ENCODE measurements at places on chromosomes 1 and 21. TPM values are rescaled to one million over a fixed set of nuclear protein-coding genes. Genes with fewer than 3 reads are reported as not detected.
A peak's percentile ranks its signal among the peaks of the same experiment; 100 is the strongest.

NTRK1 gene
- 0.12 TPM for total RNA-seq

MPL gene
- total RNA-seq, result not detected

DHRS3 gene
- 276 TPM for total RNA-seq

LCE3E gene
- not detected for total RNA-seq

FAM229A gene
- total RNA-seq, result 8.7 TPM

DNA sequence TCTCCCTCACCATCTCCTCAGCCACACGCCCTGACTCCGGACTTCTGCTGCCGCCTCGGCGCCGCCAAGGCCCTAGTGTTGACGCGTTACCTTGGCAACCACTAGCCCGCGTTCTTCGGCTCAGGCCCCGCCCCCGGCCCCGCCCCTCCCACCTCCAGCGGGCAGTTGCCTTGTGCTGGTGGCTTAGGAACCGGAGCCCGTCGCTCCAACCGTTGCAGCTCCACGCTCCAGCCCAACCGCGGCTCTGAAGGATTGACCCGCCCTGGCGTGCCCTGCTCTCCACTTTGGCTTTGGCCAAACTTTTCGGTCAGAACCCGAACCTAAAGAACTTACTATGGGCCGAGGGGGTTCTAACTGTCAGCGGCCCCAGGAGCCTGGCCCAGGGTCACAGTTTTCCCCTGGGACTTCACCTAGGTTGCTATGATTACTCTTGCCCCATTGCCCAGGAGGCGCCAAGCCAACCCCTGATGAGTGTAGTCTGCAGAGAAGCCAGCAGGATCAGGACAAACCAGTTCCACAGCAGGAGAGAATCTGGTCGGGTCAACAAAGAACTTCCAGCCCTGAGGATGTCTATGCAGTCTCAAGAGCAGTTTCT, at the start of gene CFAP45:
Gene CFAP45 (minus strand): TSS at position 80 of the 595 bp plus-strand sequence. CDS start 67 bp downstream, at position 13.
- no peaks in the 10 kb centered on the region for H3K27me3 ChIP-seq
- peaks cover 31% of the 10 kb centered on the region for H3K4me1 ChIP-seq
- peak within 1 kb of the TSS; percentile 85 for H3K4me3 ChIP-seq
- H3K36me3 ChIP-seq, result peaks cover 3% of the 10 kb centered on the region

DNA sequence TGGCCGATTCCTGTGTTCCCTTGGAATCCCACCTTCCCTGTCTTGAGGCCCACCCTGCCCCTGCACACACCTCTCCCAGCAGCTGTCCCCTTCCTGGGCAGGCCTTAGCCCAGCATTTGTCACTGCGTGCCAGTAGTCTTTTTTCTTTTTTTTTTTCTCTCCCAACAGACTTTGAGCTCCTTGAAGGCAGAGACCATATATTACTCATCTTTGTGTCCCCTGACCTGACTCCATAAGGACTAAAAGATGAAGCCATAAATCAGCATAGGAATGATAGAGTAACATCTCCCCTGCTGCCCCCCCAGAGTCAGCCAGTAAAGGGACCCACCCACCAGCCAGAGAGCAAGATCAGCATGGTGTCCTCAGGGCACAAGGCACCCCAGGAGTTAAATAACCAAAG, 27.4 kb downstream of the PIGM start:
- H3K27ac ChIP-seq, result no peak overlapping the region
- peaks cover 5% of the 10 kb centered on the region for H3K4me1 ChIP-seq
- peaks cover 14% of the 10 kb centered on the region for H3K27me3 ChIP-seq
- H3K4me3 ChIP-seq, result no peak overlapping the region
- no peak for DNase-seq

- peaks cover 3% of the 10 kb centered on the region for H3K27me3 ChIP-seq
- peaks cover 22% of the 10 kb centered on the region for H3K4me1 ChIP-seq
- H3K27ac ChIP-seq, result no peak overlapping the region
- no peak for DNase-seq
- no peaks in the 10 kb centered on the region for H3K36me3 ChIP-seq
Measured at GRCh38 chr21:41610042-41610839, 102.3 kb upstream of the TMPRSS2 start.
